ENCODE measurements at places on chromosomes 11 and 22.
A peak's percentile ranks its signal among the peaks of the same experiment; 100 is the strongest.

- no peak for DNase-seq
Observed at GRCh38 chr11:124978316-124978715, 24.3 kb downstream of the CCDC15 start.

GRCh38 chr11:9626496-9627394 is 37.1 kb upstream of the SWAP70 start:
- DNase-seq = no peak

- no peak for DNase-seq
Observed at GRCh38 chr11:10694486-10695239, 1.1 kb upstream of the IRAG1 start.

- DNase-seq = no peak
Observed at GRCh38 chr11:109726061-109726460, 304.1 kb downstream of the C11orf87 start.

- no peak for DNase-seq
Observed at GRCh38 chr22:39449708-39450107, 7.1 kb upstream of the MGAT3 start.

DNA sequence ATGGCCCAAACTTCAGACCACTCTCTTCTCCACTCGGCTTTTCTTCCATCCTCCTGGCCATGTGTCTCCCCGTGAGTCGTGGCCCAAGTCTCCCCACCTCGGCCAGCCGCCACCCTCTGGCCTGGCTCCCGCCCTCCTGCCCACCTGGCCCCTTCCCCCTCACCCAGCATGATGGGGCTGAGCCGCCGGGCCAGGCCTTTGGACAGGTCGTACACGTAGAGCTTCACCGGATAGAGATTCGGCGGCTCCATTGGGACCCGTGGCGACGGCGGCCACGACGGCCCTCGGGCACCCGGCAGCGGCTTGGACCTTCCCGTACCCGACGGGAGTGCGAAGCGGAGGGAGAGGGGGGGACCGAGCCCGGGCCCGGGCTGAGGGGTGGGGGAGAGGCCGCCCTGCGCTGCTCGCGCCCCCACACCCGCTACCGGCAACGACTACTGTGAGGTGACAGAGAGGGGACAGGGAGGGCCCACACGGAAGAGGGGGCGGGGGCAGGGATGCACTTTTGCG is at the start of gene DESI1:
TSS of gene DESI1 (minus strand) at position 455 of the 510 bp plus-strand sequence. CDS start at position 251, 204 bp downstream.
- DNase-seq = no peak

DNA sequence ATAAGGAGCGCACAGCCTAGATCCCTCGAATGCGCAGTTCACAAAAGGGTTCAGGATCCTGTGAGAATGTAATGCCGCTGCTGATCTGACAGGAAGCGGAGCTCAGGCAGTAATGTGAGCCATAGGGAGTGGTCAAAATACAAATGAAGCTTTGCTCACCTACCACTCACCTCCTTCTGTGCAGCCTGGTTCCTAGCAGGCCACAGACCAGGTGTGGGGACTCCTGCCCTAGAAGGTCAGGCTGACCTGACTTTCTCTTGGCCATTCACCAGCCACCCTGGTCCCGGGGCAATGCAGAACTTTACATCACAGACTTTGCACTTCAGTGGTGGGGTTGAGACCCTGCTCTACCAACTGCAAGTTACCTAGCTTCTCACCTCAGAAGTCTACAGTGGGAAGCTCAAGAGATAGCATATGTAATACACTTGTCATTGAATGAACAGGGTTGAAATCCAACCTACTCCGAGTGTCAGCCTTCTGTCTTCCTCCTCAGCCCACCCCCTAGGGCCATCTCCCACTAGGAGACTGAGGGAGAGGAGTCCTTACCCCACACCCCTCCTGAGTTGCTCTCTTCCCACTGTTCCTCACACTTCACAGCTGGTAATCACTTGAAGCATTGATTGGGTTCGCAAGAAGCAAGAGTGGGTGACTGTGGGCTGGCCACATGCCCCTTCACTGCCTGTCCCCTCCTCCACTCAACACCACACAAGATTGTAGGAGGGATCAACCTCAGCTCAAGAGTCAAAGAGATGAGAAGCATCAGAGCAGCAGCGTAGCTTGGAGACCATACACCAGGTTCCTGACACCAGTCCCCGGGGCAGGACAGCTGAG is 2.0 kb upstream of the KCNJ1 start:
- DNase-seq = no peak

- DNase-seq = no peak
Observed at GRCh38 chr11:34405079-34405858, 33.5 kb upstream of the CAT start.

- peak; percentile 79 for DNase-seq
Observed at GRCh38 chr11:94928117-94928990, 45.0 kb downstream of the CWC15 start.

DNA sequence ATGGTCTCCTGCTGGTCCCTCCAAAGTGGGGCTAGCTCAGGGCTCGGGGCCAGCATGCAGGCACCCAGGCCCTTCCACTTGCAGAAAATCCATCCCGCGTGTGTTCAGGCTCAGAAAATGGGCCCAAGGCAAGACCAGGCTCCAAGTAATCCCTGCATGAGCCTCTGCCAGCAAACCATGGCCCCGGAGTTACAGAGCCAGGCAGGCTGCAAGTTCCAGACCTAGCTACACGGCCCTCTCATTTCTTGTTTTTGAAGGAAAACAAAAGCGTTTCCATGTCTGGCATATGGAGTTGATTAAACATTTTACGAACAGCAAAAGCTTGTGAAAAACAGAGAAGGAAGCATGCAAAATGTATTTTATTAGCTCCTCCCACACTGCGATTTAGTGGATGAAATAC is 29.7 kb downstream of the KIAA0930 start:
- DNase-seq = no peak

DNA sequence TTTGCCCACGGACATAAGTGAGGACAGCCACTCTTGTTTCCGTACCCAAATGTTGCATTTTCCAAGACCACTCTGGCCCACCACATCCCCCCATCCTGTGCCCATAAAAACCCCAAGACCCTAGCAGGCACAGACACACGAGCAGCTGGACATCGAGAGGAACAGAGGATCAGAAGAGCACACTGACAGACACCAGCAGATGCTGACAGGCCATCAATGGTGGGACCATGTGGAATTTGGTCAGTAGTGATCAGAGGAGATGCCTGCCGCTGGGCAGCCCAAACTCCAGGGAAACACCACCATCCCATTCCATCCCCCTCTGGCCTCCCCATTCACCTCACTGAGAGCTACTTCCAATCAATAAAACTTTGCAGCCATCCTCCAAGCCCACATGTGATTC is 87.0 kb downstream of the DLG2 start:
- no peak for DNase-seq

DNA sequence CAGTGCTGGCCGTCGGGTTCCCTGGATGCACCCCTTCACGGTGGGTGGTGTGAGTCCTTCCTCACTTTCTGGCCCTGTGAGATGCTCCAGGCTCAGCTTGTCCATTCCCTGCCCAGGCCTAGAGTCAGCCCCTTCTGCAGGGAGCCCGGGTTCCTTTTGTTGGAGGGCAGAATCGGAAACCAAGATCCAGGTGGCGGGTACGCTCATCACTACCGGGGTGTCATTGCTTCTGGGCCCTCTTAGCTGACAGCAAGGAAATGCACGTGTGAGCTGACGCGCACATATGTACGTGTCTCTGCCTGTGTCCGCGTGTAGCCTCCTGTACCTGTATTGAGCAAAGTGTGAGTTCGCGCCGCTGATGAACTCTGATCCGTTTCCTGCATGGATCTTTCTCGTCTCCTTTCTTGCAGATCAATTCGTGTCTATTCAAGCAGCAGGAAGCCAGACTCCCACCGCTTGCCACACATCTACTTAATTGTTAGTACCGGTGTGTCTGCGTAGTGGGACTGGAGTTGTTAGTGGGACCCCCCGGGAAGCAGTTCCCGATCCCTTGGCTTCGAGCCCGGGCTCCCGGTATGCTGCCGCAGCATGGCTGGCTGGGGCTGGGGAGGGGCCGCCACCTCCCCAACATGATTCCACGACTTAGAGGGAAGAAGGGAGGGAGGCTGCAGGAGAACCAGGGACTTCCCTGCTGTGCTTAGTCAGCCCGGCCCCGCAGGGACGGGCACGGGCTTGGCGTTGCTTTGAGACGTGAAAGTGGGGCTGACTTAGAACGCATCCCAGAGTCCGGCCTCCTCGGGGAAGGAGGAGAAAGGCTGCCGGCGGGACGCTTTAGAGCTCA is 35.9 kb upstream of the GRAMD4 start:
- DNase-seq = no peak

DNA sequence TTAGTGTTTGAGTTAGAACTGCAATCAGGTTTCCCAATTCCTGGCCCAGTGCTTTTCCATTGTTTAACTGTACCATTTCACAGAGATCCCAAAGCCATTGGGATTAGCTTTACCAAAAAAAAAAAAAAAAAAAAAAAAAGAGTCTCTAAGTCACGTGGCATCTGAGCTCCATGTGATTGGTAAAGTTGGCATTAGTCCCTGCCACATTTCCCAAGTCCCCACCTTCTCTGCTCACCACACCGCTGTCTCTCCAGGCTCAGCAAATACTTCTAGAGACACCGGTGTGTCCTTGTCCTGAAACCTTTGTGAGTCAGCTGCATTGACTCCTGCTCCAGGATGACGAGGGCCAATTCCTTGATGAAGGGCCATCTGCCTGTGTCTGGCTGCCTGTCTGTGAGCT is 305.3 kb downstream of the KIRREL3 start:
- no peak for DNase-seq

GRCh38 chr22:42895541-42895981 is 38.5 kb upstream of the ARFGAP3 start:
- DNase-seq = no peak

DNA sequence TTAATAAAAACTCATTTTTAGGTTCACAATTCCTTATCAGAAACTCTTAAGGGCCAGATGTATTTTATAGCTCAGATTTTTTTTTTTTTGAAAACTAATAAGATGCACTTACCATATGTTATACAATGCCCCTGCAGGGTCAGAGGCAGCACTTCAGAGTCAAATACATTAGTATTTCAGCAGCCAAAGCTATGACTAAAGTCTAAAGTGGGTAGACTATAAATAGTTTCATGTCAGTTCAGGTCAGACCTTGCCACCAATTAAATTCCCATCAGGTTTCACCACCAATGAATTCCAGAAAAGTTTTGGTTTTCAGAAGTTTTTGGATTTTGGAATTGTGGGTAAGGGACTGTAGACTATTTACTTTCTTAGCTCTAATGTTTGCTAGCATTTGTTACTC is 75.9 kb downstream of the FAM83F start:
- DNase-seq = no peak

GRCh38 chr22:31829505-31829904 is 75.7 kb downstream of the DEPDC5 start:
- no peak for DNase-seq

GRCh38 chr11:2247496-2247895 is 22.9 kb downstream of the ASCL2 start:
- DNase-seq = no peak

- DNase-seq = no peak
Observed at GRCh38 chr11:8056810-8057463, 24.1 kb upstream of the TUB start.

DNA sequence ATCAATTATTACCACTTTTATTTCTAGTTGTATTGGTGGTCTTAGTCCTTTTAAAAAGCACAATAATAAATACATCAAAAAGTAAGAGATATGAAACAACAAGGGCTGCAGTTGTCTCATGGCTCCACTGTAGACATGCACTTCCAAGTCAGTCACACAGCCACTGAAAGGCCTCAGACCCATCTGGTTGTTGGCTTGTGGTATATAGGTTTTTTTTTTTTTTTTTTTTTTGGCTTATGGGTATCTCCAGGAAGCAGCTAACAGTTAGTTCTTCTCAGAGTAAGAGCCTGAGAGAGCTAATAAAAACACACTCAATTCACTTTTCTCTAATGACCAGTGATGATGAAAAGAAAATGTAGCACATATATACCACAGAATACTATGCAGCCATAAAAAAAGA is 6.0 kb upstream of the OR52E6 start:
- peak; percentile 77 for DNase-seq

GRCh38 chr22:25777870-25778269 is 35.9 kb downstream of the MYO18B start:
- peak; percentile 63 for DNase-seq

- DNase-seq = no peak
Observed at GRCh38 chr11:128018692-128019091, 568.7 kb downstream of the ETS1 start.

DNA sequence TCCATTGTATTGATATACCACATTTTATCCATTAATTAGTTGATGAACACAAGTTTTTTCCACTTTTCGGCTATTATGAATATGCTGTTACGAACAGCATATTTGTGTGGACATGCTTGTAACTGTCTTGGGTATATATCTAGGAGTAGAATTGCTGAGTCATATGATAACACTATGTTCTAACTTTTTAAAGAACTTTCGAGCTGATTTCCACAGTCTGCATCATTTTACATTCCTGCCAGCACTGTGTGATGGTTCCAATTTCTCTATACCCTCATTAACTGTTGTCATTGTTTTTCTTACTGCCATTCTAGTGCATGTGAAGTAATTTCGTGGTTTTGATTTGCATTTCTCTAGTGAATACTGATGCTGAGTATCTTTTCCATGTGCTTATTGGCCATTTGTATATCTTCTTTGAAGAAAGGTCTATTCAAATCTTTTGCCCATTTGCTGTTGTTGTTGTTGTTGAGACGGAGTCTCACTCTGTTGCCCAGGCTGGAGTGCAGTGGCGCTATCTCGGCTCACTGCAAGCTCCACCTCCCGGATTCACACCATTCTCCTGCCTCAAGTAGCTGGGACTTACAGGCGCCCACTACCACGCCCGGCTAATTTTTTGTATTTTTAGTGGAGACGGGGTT is 7.4 kb upstream of the RCE1 start:
- no peak for DNase-seq

GRCh38 chr11:73414977-73415651 is 38.9 kb downstream of the RELT start:
- peak; percentile 42 for DNase-seq

GRCh38 chr11:133305208-133305956 is 226.9 kb downstream of the OPCML start:
- DNase-seq = no peak

GRCh38 chr11:43694477-43694876 is 13.9 kb downstream of the HSD17B12 start:
- DNase-seq = no peak

DNA sequence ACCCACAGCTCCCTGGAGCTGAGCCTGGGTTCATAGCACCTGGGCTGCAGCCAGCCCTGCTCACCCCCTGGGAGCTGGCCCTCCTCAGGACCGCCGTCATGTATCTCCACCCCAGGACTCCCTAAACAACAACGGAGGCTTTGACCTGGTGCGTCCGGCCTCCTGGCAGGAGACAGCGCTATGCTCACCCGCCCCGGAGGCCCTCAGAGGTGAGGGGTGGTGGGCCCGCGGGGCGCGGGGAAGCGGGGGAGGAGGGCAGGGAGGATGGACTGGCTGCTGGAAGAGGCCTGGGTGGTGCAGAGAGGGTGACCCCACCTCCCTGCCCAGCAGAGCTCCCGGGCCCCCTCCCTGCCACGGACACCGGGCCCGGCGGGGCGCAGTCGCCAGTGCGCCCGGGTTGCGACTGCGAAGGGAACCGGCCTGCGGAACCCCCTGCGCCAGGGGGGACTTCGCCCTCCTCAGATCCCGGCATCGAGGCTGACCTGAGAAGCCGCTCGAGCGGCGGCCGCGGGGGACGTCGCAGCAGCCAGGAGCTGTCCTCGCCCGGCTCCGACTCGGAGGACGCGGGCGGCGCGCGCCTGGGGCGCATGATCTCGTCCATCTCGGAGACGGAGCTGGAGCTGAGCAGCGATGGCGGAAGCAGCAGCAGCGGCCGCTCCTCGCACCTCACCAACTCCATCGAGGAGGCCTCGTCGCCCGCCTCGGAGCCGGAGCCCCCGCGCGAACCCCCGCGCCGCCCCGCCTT is 3.1 kb downstream of the MAPK8IP2 start:
- no peak for DNase-seq

Measured in Jurkat, Clone E6-1 (cell line).